ENCODE measurements at places on chromosomes 4 and X. TPM values are rescaled to one million over a fixed set of nuclear protein-coding genes. Genes with fewer than 3 reads are reported as not detected.

Gene RGN
- total RNA-seq = not detected

Gene TCEAL5
- not detected for total RNA-seq

Gene ARHGEF6
- 10.4 TPM for total RNA-seq

Gene CXorf65
- total RNA-seq = 1.8 TPM

Gene TCEAL2
- not detected for total RNA-seq

Gene RTL3
- not detected for total RNA-seq

Gene ZNF711
- 4.2 TPM for total RNA-seq

Gene CD38
- total RNA-seq = not detected

Gene CCKAR
- not detected for total RNA-seq

Gene NEXMIF
- not detected for total RNA-seq

Gene RADX
- 0.09 TPM for total RNA-seq

Gene SPIN2A
- 0.60 TPM for total RNA-seq

DNA sequence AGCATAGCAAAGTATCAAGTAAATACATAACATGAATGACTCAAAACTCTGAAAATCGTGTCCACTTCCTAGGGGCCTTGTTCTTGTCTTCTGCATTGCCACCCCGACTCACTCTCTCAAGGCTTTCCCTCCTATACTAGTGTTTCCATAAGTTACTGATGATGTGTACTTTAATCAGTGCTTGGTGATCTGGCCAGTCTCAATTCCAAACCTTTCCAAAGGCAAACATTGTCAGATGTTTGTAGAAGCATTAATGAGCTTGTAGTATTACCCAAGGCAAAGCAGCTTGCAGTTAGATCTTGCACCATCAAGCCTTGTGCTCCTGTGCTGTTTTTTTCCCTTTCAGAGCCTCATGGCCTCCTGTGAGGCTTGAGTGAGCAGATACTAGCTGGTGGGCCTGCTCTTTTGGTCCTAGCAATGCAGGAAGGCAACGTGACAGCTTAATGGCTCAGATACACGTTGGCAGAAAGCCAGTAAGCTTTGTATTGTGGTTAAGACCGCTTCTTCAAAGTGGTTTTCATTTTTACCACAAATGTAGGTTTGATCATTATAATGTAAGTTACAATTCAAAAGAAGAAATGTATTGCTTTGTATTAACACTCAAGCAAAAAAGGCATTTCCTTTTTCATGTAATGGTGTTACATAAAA, 51.8 kb downstream of the RBPJ start:
- no peak overlapping the region for H3K4me3 ChIP-seq
- no peak for DNase-seq
- H3K27me3 ChIP-seq = no peaks in the 10 kb centered on the region
- H3K36me3 ChIP-seq = 0 out of 3 replicates have a peak, but pooled peaks cover 3% of the 10 kb centered on the region

- no peak overlapping the region for H3K27ac ChIP-seq
- no peaks in the 10 kb centered on the region for H3K27me3 ChIP-seq
- H3K4me1 ChIP-seq = peaks cover 5% of the 10 kb centered on the region
- no peak overlapping the region for H3K4me3 ChIP-seq
These were observed 28.5 kb upstream of the TMSB4X start for GRCh38 chrX:12946406-12946805.

GRCh38 chrX:148813967-148814366, 313.6 kb downstream of the AFF2 start:
- no peak overlapping the region for H3K27ac ChIP-seq
- H3K36me3 ChIP-seq = no peaks in the 10 kb centered on the region
- no peaks in the 10 kb centered on the region for H3K27me3 ChIP-seq
- DNase-seq = no peak

DNA sequence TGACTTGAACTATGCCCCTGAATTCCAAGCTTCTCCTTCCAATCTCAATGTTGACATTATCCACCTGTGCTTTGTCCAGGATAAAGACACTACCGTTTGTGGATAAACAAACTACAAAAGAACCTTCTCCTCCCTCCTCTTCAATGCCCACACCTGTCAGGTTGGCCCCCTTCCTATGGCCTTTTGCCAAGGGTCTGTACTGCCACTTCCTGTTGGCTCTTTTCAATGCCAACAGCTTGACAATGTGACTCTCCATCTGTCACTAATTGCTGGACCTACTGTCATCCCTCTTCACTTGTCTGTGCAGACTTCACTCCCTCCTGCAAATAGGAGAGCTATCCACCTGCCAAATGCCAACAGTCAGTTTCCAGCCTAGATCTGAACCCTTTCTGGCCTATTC, 35.8 kb upstream of the MID1 start:
- no peaks in the 10 kb centered on the region for H3K27me3 ChIP-seq
- no peak for DNase-seq
- no peak overlapping the region for H3K27ac ChIP-seq
- H3K36me3 ChIP-seq = no peaks in the 10 kb centered on the region

GRCh38 chr4:173449380-173449717, 50.4 kb upstream of the SCRG1 start:
- 0 out of 3 replicates have a peak, but pooled peaks cover 2% of the 10 kb centered on the region for H3K4me1 ChIP-seq
- no peak for DNase-seq
- no peak overlapping the region for H3K27ac ChIP-seq
- no peaks in the 10 kb centered on the region for H3K27me3 ChIP-seq
- no peak overlapping the region for H3K4me3 ChIP-seq
- H3K36me3 ChIP-seq = no peaks in the 10 kb centered on the region

GRCh38 chr4:148090503-148091476, 351.4 kb downstream of the NR3C2 start:
- DNase-seq = no peak
- H3K27me3 ChIP-seq = no peaks in the 10 kb centered on the region
- H3K4me3 ChIP-seq = no peak overlapping the region

GRCh38 chr4:168453146-168453545, 27.1 kb downstream of the DDX60L start:
- H3K4me1 ChIP-seq = peaks cover 7% of the 10 kb centered on the region
- H3K27ac ChIP-seq = no peak overlapping the region
- H3K36me3 ChIP-seq = no peaks in the 10 kb centered on the region
- H3K4me3 ChIP-seq = no peak overlapping the region
- no peaks in the 10 kb centered on the region for H3K27me3 ChIP-seq
- no peak for DNase-seq

- peak; percentile 24 for DNase-seq
- H3K27ac ChIP-seq = peak overlapping the region; percentile 47
- H3K36me3 ChIP-seq = peaks cover 67% of the 10 kb centered on the region
- H3K4me3 ChIP-seq = no peak overlapping the region
- H3K27me3 ChIP-seq = no peaks in the 10 kb centered on the region
- peaks cover 25% of the 10 kb centered on the region for H3K4me1 ChIP-seq
These were observed 32.8 kb downstream of the ELOVL6 start for GRCh38 chr4:110165382-110166286.

DNA sequence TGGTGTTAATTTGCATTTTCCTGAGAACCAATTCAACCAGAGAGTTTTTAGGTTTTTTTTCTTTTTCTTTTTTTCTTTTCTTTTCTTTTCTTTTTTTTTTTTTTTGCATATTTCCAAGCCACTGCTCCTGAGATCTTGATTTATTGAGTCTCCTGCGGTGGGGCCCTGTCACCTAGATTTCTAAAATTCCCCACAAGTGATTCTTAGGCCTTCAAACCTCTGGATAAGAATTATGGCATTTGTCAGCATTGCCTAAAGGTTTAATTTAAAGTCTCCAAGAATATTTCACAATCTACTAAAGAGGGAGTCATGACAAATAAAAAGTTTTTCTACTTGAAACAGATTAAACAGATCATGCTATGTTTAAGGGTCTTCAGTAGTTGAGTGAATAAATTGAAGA, 84.9 kb downstream of the GAB1 start:
- H3K4me3 ChIP-seq = no peak overlapping the region
- no peaks in the 10 kb centered on the region for H3K4me1 ChIP-seq
- H3K36me3 ChIP-seq = peaks cover 10% of the 10 kb centered on the region
- H3K27me3 ChIP-seq = no peaks in the 10 kb centered on the region
- DNase-seq = no peak
- no peak overlapping the region for H3K27ac ChIP-seq

DNA sequence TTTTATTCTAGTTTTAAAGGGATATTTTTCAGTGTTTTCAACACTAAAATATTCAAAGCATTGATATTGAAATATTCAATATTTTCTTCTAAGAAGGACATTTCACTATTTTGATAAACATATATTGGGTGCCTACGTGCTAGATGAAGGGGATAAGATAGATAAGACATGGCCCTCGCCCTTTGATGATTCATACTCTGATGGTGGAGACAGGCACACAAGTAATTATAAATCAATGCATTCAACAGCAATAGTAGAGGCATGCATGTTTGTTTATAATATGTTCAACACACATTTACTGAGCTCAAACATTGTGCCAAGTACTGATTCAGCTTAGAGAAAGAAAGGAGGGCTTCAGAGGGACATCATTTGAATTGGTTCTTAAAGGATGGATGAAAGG, 22.7 kb downstream of the TMEM47 start:
- no peak overlapping the region for H3K4me3 ChIP-seq
- H3K27ac ChIP-seq = no peak overlapping the region
- H3K27me3 ChIP-seq = no peaks in the 10 kb centered on the region
- no peaks in the 10 kb centered on the region for H3K36me3 ChIP-seq
- DNase-seq = no peak

- H3K36me3 ChIP-seq = no peaks in the 10 kb centered on the region
- no peak overlapping the region for H3K27ac ChIP-seq
- DNase-seq = no peak
- H3K4me1 ChIP-seq = no peaks in the 10 kb centered on the region
These were observed 93.7 kb downstream of the ADGRL3 start for GRCh38 chr4:61293707-61294400.

DNA sequence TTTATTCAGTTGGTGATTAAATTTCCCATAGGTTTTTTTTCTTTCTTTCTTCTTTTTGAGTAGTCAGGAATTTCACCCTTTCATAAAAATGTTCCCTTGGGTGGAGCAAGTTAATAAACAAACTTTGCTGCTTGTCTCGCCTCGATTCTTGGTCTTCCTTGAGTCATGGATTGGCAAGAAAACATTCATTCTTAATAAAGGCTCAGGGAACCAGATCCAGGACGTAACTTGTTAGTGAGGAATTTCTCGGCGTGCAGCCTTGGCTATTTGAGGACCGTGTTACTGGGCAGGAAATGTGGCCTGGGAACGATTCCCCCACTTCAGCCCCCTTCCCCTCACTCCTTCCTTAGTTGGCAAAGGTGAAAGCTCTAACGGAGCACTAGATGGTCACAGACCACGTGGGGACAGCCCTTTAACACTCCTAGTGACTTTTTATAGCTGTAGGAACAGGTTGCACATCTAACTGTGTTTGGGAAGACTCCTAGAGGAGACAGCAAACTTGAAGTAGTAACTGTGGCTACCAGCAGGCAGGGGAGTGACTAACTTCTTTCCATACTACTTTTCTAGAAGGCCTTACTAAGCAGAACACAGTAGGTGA, 106.8 kb downstream of the UCHL1 start:
- no peak overlapping the region for H3K27ac ChIP-seq
- H3K4me1 ChIP-seq = no peaks in the 10 kb centered on the region
- H3K4me3 ChIP-seq = no peak overlapping the region
- H3K27me3 ChIP-seq = peaks cover 30% of the 10 kb centered on the region
- no peak for DNase-seq

DNA sequence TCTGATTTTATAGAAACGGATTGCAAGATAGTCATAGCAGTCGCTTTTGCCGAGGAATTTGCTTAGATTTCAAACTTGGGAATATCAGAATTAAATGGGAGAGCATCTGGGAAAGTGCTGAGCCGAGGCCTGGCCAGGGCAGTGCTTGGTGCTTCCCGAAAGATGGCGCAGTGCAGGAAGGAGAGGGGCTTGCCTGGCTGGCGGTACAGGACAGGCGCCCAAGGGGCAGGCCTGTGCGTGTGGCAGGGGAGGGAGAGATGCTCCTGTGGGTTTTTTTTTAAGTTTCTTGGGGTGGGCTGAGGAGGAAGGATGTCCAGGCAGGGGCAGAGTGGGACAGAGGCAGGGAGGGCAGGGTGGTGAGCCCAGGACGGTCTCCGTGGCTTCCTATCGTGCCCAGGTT, 241.1 kb downstream of the AFAP1 start:
- DNase-seq = no peak
- H3K27ac ChIP-seq = no peak overlapping the region
- no peak overlapping the region for H3K4me3 ChIP-seq
- peaks cover 17% of the 10 kb centered on the region for H3K27me3 ChIP-seq
- no peaks in the 10 kb centered on the region for H3K4me1 ChIP-seq

DNA sequence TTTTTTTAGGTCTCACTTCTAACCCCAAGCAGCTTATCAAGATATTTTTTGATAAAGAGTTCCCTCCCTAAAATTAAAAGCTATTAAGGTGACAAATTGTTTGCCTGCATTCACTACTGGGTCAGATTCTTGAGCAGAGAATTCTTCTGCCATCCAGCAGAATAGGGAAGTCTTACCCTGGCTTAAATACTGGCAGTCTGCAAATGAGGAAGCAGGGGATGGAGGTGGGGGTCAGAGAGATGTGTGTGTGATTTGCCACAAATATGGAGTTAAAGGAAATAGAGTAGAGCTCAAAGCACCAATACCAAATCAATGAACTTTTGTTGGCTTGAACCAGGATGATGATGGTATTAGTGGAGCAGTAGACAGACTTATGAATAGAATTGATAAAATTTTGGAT, 122.2 kb downstream of the ANXA5 start:
- no peaks in the 10 kb centered on the region for H3K27me3 ChIP-seq
- H3K4me1 ChIP-seq = no peaks in the 10 kb centered on the region
- H3K36me3 ChIP-seq = no peaks in the 10 kb centered on the region
- H3K4me3 ChIP-seq = no peak overlapping the region
- no peak for DNase-seq

GRCh38 chr4:39812500-39812899, 114.6 kb downstream of the UBE2K start:
- no peaks in the 10 kb centered on the region for H3K27me3 ChIP-seq
- H3K27ac ChIP-seq = no peak overlapping the region
- DNase-seq = no peak
- H3K4me1 ChIP-seq = no peaks in the 10 kb centered on the region
- H3K36me3 ChIP-seq = no peaks in the 10 kb centered on the region

DNA sequence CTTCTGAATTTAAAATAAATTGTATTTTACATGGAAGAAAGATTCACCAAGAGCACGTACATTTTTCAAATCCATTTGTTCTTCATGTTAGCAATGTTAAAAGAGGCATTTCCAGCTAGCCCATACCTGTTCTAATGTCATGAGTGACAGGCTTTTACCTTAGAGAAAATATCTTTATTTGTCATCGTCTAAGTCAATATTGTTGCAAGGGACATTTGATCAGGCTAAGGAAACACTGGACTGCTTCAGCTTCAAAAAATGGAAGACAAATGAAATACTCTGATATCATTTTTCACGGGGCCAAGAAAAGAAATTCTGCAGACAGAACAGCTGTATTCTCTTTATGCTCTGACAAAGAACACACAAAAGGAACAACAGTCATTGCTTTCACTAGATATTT, 207.7 kb downstream of the RCHY1 start:
- H3K27ac ChIP-seq = no peak overlapping the region
- no peak overlapping the region for H3K4me3 ChIP-seq
- no peaks in the 10 kb centered on the region for H3K27me3 ChIP-seq
- no peaks in the 10 kb centered on the region for H3K36me3 ChIP-seq

GRCh38 chrX:41619221-41619620, 69.6 kb upstream of the GPR34 start:
- DNase-seq = no peak
- H3K36me3 ChIP-seq = no peaks in the 10 kb centered on the region
- no peak overlapping the region for H3K4me3 ChIP-seq

- no peak overlapping the region for H3K27ac ChIP-seq
- no peak overlapping the region for H3K4me3 ChIP-seq
These were observed 9.3 kb downstream of the GABRQ start for GRCh38 chrX:152646961-152647360.

Data from K562 (cell line).